ENCODE measurements at places on chromosomes 7 and 10.

- DNase-seq, result no peak
These were observed 175.5 kb upstream of the MYO3A start for GRCh38 chr10:25758511-25758910.

GRCh38 chr7:158414002-158414401 is 173.6 kb downstream of the PTPRN2 start:
- no peak for DNase-seq

DNA sequence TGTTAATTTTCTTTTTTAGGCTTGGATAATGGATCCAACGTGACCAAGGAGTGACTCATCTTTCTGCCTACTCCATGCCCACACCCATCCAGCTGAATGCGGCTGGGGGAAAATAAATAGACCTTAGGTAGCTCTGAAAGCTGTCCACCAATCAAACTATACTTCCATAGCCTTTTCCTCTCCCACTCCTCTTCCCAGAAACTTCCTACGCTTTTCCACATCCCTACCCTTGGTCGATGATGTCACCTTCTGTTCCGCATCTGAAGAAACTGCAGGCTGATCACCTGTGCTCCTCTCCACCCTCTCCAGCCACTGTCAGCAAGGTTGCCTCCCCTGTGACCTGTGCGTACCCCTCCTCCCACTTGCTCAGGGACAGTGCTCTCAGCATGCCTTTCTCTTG is 359.8 kb upstream of the KLF6 start:
- no peak for DNase-seq

DNA sequence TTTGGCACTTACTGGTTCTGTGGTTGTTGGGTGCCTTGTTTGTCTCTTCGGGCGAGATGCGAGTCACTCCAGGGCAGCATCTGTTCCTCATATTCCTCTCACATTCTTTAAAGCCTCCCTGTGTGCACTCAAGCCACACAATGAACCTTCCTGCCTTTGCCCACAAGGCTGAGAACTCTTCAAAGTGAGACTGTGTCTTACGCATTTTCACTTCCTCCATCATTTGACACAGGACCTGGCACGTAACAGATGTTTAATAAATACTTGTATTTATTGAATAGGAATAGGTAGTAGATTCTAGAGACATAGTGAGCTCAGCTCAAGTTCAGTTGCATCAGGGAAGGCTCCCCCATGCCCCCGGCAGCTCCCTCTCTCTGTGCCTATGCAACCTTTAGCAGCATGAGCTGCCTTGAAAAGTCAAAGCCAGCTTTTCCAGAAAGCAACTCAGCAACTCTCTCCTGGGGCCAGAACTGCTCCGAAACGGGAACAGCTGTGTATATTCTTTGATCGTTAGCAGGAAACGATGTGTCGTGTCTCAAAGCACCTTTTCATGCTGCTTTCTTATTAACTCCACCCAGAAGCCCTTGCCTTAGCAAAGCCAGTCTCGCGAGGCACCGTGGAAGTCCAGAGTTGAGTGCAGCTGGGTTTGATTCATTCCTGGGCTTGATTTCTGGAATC is 97.5 kb downstream of the PFKFB3 start:
- DNase-seq, result no peak

- no peak for DNase-seq
These were observed 678.5 kb downstream of the KCNMA1 start for GRCh38 chr10:76959111-76959510.
